ENCODE measurements at places on chromosomes 16 and 17.

DNA sequence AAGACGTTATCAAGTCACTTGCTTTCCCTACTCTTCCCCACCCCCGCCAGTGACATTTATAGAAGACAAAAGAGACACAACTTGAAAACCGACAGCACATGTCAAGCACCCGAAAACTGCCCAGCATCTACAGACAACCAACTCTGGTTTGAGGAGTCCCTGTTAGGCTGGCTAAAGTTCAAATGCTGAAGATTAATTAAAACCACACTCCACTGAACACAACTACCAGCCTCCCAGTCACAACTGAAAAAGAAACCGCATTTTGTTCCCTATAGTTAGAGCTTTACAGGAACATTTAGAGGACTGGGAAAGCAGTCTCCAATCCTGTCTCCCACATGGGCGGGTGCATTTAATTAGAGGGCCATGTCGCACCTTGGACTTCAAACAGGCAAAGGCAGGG, 73.0 kb upstream of the COX10 start:
- no peak for DNase-seq

DNA sequence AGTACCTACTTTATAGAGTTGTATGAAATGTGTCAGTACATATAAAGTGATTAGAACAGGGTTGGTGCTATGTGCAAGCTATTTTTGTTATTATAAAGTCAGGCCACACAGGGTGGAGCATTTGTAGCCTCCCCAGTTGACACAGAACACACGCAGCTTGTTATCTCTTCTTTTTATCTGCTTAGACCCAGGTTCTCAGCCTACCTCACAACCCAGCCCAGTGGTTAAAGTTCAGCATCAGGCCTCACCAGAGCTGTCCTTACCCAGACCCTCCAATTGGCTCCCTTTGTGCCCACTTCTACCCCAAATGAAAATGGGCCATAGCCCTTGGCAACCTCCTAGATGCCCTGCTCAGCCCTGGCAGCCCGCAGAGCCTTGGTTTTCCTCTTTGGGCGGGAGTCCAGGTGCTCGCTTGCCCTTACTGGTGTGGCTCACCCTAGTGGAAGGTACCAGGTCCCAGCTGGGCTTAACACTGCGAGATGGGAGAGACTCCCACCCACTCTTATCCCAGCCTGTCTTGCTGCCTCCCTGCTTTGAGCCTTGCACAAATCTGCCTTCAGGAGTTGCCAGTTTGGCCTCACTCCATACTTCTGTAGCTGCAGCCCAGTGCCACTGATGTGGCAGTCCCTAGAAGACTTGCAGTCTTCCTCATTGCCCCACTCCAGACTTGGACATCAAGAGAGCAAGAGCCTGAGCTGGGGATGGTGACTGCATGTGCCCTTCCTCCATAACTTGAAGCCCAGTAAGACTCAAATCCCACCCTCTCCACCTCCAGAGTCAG, 1.1 kb upstream of the PIGS start:
- DNase-seq, result no peak

- DNase-seq, result no peak
Observed at GRCh38 chr16:27463741-27464591, 62.0 kb downstream of the IL21R start.

DNA sequence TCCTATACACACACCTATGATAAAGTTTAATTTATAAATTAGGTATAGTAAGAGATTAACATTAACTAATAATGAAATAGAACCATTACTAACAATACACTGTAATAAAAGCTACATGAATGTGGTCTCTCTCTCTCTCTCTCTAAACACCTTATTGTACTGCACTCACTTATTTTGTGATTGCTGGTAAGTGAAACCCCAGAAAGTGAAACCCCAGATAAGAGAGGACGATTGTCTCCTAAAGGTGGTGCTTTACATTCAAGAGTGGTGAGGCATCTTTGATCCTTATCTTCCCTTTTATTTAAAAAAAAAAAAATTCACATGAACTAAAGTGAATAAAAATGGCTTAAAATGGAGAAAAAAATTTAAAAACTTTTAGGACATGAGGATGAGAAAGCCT, 80.1 kb upstream of the TRAP1 start:
- no peak for DNase-seq

DNA sequence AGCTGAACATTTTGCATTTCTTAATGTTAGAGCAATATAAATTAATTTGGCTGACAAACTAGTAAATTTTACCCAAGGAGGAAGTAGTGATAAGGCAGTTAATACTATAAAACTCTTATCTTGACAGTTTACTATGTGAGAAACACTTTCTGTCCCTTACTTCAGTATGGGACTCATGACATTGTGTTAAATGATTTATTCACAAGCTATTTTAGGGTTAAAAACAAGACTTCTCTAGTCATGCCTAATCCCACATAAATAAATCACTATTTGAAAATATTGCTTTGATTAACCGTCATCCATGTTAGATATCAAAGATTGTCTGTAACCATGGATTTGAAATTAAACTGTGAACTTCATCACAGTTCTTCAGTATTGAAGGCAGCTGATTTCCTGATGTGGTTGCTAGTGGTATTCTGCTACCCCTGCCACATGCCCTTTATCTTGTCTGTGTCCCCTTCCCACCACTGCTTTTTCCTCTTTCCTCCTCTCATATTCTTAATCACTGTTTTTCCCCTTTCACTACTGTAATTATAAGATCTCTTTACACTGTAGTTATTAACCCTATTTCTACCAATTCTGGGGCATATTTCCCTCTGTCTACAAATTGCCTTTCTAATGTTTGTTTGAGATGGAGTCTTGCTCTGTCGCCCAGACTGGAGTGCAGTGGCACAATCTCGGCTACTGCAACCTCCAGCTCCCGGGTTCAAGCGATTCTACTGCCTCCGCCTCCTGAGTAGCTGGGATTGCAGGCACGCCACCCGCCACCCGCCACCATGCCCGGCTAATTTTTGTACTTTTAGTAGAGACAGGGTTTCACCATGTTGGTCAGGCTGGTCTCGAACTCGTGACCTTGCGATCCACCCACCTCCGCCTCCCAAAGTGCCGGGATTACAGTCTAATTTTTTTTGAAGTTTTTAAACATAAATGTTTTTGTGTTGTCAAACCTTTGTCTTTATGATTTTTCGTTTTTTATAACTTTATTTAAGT, 95.6 kb downstream of the STXBP4 start:
- DNase-seq, result no peak

DNA sequence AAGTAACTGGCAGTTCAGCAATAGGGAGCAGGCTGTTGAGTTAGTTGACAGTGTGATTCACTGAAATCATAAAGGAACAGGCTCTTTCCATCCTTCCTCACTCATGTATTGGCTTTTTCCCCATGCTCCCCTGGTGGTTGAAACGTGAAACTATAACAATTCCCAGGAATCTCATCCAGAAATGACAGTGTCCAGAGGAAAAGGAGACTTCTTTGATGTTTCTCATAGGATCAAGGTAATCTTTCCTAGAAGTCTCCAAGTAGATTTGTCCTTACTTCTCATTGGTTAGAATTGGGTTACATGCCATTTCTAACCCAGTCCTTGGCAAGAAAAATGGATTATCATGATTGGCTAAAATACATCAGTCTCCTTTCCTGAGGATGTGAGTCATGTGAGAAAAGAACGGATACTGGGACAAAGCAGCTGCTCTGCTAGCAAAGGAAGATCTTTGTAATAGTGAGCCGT, 14.4 kb downstream of the TTC19 start:
- no peak for DNase-seq

DNA sequence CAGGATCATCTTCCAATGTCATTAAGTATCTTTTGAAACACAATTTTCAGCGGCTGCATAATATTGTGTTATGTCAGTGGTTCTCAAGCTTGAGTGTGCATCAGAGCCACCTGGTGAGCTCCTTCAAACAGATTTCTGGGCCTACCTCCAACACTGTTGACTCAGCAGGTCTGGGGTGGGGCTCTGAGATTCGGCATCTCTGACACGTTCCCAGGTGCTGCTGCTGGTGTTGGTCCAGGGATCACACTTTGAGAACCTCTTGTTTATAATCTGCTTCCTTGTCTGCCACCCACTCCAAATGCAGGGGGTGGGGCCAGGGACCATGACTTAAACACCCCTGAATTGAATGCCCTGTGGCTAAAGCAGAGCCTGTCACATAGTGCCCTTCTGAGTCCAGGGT, 73.8 kb upstream of the HNF1B start:
- DNase-seq, result no peak

GRCh38 chr17:17849147-17849820, 12.5 kb upstream of the SREBF1 start:
- peak; percentile 23 for DNase-seq

GRCh38 chr16:54412777-54413455, 126.3 kb upstream of the IRX3 start:
- no peak for DNase-seq

DNA sequence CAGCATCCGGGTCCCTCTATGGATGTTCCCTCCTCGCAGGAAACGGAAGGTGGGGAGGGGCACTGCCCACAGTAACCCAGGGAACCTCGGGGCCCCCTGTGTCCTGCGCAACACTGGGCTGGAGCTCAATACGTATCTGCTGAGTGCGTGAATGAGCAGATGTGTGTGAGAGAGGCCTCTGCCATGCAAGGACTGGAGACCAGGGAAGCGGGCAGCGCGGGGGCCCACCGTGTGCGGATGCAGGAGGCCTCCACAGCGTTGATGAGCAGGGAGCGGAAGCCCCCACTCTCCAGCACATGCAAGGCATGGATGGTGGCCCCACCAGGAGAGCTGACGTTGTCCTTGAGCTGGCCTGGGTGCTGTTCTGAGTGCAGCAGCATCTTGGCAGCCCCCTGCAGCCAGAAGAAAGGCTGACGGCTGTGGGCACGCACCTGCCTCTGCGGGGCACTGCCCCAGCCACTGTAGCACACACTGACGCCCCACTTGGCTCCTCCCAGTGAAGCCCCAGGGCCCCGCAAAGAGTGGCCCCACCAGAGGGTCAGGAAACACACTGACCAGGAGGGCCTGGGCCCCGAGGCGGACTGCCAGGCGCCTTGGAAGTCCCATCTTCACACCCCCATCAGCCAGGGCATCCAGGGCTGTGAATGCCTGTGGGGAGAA, 2.9 kb downstream of the PYCR1 start:
- DNase-seq, result no peak

GRCh38 chr16:12157517-12158093, 181.1 kb downstream of the SNX29 start:
- DNase-seq, result no peak

DNA sequence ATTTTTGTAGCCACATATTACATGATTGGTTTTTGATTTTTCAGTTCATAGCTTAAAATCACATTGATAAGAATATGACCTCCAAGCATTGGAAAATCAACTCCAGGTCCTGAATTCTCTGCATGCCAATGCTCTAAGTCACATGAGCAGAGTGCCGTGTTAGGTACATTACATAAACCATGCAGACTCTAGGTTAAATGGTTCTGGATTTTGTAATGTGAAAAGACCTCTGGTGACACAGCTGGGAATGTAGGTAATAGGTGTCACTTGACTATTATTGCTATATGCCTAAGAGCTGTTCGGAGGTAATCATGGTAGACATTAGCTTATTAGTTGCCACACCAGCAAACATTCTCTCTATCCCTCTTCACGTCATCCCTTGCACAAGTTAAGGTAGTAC, 231.1 kb upstream of the SALL1 start:
- no peak for DNase-seq

GRCh38 chr17:57585341-57586195, 159.5 kb downstream of the CCDC182 start:
- DNase-seq, result no peak

DNA sequence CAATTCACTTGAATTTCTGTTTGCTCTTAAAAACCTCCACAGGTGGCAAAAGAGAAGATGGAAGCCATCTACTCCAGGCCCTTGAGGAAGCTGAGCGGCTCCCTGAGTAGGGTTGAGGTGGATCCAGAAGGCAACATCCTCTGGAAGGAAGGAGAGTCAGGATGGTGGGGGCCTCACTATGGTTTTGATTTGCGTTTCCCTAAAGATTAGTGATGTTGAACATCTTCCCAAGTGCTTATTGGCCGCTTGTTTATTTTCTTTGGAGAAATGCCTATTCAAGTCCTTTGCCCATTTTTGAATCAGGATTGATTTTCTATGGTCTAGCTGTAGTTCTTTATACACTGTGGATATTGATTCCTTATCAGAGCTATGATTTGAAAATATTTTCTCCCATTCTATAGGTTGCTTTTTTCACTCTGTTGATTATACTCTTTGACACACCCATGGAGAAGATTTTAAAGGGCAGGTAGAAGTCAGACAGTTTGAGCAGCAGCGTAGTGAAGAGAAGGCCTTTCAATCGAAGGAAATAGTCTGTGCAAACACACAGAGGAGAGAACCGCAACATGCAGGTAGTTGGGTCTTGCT, 58.6 kb downstream of the WSB1 start:
- no peak for DNase-seq

GRCh38 chr16:20875355-20875650, 24.9 kb downstream of the DCUN1D3 start:
- DNase-seq, result no peak

- no peak for DNase-seq
Observed at GRCh38 chr17:14355556-14355955, 54.7 kb downstream of the HS3ST3B1 start.

GRCh38 chr17:17781591-17782496, 54.9 kb downstream of the SREBF1 start:
- peak; percentile 7 for DNase-seq

- DNase-seq, result no peak
Observed at GRCh38 chr17:6374271-6374691, 60.6 kb downstream of the AIPL1 start.

DNA sequence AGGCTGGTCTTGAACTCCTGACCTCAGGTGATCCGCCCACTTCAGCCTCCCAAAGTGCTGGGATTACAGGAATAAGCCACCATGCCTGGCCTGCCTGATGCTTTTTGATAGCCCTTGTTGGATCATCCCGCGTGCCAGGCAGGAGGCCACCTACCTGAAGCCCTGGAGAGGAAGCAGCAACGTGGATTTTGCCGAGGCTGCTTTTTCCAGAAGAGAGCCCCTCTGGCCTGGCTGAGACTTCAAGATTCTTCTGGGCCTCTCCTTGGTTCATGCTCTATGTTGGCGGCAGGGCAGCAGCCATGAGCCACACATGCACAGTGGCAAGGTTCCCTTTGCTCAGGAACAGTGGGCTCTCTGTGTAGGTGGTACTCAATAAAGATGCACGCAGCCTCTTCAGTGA, 11.5 kb downstream of the KATNB1 start:
- no peak for DNase-seq

DNA sequence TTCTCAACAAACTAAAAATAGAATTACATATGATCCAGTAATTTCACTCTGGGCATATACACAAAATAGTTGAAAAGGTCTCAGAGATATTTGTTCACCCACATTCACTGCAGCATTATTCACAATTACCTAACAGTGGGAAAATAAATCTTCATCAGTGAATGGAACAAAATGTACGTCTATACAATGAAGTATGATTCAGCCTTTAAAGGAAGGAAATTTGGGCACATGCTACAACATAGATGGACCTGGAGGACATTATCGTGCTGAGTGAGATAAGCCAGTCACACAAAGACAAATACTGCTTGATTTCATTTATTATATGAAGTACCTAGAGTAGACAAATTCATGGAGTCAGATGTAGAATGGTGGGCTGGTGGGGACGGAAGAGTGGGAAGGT, 47.0 kb downstream of the MFSD11 start:
- no peak for DNase-seq

Data from AG09319 (cell line).